ENCODE measurements at places on chromosomes 12 and 14.

- peak; percentile 14 for DNase-seq
Observed at GRCh38 chr12:55681142-55682077, 26.3 kb downstream of the ITGA7 start.

GRCh38 chr14:52267501-52268278 lies at the start of gene PTGDR:
PTGDR (plus strand) TSS chr14:52267698; CDS start chr14:52267815, 117 bp downstream.
- DNase-seq, result no peak

DNA sequence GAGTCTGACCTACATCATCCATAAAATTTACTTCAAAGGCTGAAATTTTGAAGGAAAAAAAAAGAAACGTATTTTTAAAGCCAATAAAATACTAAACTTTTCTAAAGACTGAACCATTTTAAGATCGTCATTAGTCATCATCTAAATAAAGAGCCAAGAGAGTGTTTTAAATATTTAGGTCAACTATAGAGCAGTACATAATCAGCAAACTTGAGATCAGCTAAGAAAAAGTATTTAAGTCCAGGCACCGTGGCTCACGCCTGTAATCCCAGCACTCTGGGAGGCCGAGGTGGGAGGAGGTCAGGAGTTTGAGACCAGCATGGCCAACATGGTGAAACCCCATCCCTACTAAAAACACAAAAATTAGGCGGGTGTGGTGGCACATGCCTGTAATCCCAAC lies 35.5 kb downstream of the HECTD1 start:
- DNase-seq, result no peak

GRCh38 chr12:33317746-33318145 lies 121.9 kb downstream of the SYT10 start:
- no peak for DNase-seq

- DNase-seq, result no peak
Observed at GRCh38 chr14:74551431-74552371, 58.1 kb downstream of the ISCA2 start.

- DNase-seq, result no peak
Observed at GRCh38 chr14:85529803-85530574, at the start of gene FLRT2. FLRT2 (plus strand) TSS chr14:85530144; CDS start chr14:85621515, 91,371 bp downstream.

All from NCI-H2171 (cell line).